ENCODE measurements at places on chromosomes 1 and 21.

DNA sequence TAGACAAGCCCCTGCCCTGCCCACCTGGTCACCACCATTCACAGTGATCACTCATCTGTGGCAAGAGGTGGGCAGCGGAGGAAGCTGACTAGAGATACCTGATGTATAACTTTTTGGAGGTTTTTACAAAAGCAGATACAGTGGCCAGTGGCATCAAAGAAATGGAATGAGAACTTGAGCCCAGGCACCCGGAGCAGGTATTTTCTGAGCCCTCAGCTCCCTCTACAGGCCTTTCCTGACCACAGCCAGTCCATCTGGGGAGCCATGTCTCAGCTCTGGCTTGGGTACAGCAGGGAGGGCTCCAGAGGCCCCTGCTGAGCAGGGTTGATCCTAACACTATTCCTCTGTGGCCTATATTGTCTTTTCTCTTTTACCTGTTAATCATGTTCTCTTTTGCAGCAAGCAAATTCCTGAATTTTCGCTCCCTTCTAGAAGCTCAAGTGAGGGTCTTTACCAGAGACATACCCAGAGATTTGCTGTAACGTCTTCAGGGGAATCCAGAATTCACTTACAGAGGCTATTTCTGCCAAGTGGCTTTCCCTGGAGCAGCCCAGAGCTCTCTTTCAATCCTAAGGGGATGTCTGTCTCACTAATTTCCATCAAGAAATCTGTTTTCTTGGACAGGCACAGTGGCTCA lies 27.3 kb downstream of the GPR157 start:
- DNase-seq, result no peak

DNA sequence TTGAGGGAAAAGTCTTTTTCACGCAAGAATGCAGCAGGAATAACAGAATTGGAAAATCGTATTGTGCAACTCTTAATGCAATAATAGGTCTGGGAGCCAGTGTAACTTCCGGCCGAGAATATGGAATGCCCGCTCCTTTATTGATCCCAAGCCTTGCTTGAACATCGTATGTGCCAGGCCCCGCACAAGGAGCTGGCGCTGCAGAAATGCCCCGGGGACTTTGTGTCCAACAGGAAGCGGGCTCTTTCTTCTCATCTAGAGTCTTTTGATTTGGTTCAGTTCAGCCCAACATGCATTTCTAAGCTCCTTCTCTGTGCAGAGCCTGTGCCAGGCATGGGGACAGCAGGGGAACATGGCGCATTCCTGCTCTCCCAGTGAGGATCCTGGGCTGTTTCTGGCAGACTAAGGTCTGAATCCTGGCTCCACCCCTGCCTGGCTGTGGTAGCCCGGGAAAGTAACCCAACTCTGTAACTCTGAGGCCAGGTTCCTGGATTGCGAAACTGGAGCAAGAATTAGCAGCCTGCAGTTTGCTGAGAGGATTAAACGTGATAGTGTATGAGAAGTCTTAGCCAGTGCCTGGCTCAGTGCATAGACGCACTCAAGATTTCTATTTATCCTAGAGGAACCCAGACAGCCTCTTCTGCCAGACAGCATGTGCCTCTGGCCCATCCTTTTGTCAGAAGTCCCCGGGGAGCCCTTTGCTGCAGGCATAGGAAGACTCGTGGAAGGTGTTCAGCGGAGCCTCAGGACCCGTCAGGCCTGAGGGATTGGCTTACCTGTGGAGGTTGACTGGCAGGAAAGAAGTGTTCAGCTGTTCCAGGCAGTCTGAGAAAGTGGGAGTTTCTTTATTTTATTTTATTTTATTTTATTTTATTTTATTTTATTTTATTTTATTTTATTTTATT lies 987 bp upstream of the CDCP2 start:
- DNase-seq, result no peak

DNA sequence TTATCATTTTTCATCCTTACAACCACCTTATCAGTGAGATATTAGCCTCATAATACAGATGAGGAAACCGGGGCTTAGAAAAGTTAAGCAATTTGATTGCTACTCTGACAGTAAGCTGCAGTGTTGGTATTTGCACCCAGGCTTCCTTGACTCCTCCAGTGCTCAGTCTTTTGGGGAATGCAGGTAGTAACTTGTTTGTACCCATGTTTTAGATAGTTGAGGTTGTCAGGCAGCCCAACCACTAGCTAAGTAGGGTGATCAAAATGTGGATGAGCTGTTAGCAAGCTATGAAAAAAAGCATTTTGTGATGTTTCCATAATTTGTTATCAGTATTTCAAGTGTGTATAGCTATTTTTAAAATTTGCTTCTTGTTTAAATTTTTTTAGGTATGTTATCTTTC lies 80.8 kb downstream of the SASS6 start:
- no peak for DNase-seq

GRCh38 chr1:229234870-229235472 lies 35.9 kb upstream of the RAB4A start:
- DNase-seq, result no peak

DNA sequence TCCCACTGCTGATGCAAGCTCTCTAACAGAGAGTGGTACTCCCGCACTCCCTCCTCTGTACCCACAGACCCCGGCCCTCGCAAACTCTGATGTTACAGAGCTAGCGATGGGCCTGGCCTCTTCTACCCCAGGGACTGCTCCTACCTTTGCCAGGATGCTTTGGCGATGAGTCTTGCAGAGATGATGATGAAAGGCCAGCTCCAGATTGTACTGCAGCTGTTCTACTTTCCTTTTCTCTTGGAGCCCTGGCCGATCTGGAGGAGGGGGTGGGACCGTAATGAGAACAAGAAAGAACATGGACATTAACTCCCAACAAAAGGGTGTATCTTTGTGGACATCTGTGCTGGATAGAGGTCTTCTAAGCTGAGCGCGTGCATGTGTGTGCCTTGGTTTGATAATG lies 6.0 kb upstream of the LINGO4 start:
- DNase-seq, result no peak

Data from stimulated activated CD8-positive, alpha-beta memory T cell treated with anti-CD3 and anti-CD28 coated beads, Interleukin-15, amount 100 ng/mL, for 1 hour (primary cell).